ENCODE measurements at places on chromosomes 5 and 9.

DNA sequence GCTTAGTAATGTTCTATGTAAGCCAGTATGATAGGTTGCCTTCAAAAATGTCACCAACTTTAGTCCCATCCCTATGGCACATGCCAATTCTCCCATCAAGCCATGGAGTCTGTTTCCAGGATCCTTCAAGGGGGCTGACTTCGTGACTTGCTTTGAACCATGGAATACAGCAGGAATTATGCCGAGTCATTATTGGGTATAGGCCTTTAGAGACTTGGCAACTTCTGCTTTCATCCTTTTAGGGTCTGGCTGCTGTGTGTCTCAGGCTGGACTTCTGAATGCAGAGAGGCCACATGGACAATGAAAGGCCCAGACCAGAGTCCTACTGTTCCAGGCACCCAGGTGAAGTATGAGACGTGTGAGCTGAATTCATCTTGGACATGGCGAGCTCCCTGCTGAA, 109.8 kb downstream of the DENND1A start:
- DNase-seq = no peak

DNA sequence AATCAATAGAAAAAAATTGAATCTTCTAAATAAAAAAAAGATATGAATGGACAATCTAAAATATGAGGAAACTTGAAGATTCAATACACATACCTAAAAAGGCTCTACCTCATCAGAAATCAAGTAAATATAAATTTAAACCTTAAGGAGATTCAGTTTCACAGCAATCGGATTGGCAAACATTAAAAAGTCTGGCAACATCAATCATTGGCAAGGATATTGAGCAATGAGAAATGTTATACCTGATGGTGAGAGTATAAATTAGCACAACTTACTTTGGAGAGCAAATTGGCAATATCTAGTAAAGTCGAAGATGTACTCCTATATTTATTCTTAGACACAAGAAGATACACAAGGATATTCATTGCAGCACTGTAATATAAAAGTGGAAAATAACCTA, 274.3 kb upstream of the EFNA5 start:
- no peak for DNase-seq

- DNase-seq = peak; percentile 17
Measured at GRCh38 chr9:2159521-2160454, 144.6 kb downstream of the SMARCA2 start.

- no peak for DNase-seq
Measured at GRCh38 chr5:5103245-5103644, 36.9 kb upstream of the ADAMTS16 start.

- no peak for DNase-seq
Measured at GRCh38 chr5:151471276-151471675, 23.9 kb downstream of the SLC36A1 start.

GRCh38 chr5:115857626-115858349, 16.1 kb downstream of the AP3S1 start:
- no peak for DNase-seq

DNA sequence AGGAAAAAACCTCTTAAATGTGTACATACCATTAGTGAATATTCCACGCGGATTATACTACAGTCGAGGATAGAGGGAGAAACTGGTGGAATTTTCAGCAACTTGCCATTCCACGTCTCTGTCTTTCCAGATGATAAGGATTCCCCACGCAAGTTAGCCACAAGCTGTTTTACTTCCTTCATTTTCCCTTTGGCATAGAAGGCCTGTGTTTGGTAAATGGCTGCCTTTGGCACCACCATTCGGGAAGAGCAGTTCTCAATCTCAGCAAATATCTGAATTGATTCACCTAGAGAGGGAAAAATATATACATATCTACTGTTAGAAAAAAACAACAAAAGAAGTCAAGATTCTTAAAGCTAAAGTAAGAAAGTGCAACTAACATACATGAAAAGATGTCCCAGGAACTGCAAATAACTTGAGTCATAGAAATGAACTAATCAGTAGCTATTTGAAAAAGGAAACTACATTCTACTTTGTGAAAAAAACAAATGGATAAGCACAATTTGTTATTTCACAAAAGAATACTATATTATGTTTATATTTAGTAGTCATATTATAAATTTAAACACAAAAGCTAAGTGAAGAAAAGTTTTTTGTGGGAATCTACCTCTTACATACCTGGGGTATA, 8.1 kb downstream of the ARRDC3 start:
- no peak for DNase-seq

GRCh38 chr9:16501141-16501540, 369.3 kb downstream of the BNC2 start:
- no peak for DNase-seq

DNA sequence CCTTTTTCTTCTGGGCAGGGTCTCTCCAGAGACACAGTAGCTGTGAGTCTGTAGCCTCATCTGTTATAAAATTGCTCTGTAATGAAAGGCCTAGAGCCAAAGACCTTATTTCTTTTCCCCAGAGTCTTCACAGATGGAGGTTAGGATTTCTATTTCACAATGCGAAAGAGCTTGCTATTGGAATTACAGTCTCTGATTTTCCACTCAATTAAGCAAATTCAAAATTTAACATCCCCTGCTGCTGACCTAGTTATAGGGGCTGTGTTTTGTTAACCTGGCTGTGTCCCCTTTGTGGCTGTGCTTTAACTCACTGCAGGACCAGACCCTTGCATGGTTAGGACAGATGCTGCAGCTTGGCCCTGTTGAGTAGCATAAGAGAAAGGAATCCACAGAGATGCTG, 190.3 kb upstream of the NMUR2 start:
- no peak for DNase-seq

- DNase-seq = no peak
Measured at GRCh38 chr5:36778336-36778735, 98.2 kb upstream of the NIPBL start.
